ENCODE measurements at places on chromosomes 5 and 9.

DNA sequence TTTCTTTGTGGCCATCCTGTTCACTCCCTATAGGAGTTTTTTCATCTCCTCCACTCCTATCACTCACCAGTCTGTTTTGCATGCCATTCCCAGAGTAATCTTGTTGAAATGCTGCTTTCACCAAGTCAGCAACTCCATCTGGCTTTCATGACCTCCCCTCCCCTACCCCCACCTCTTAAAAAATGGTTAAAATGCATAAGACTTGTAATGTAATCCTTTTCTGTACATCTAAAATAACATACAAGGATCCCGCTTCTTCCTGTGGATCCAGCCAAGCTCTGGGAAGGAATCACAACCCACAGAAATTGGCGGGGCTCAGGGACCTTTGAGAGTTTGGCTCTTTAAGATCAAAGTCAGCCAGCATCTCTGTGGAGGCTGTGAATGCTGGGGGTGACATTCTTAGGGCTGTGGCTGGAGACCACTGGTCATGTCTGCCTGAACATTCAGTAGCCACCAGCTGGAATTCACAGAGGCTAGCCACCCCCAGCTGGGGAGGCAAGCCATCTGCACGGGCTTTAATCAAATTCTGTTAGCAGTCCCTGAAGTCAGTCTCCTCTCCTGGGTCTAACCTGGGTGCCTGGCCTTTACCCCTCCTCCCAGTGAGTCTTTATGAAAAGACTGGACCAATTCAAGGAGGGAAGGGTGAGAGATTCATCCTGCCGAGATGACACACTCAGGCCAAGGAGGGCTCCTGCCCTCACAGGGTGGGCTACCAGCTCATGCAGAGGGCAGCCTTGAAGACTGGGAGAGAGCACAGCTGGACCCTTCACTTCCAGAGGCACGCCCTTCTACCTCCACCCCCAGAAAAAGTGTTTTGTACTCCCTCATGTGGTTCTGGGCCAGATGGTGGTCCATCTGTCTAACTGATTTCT is 132.9 kb downstream of the LIFR start:
- DNase-seq, result no peak

GRCh38 chr5:69276422-69277174 is 41.9 kb downstream of the CDK7 start:
- DNase-seq, result no peak

- DNase-seq, result no peak
Measured at GRCh38 chr5:74017786-74018211, 391.8 kb downstream of the ARHGEF28 start.

- DNase-seq, result no peak
Measured at GRCh38 chr9:17519761-17520160, 59.1 kb upstream of the SH3GL2 start.

DNA sequence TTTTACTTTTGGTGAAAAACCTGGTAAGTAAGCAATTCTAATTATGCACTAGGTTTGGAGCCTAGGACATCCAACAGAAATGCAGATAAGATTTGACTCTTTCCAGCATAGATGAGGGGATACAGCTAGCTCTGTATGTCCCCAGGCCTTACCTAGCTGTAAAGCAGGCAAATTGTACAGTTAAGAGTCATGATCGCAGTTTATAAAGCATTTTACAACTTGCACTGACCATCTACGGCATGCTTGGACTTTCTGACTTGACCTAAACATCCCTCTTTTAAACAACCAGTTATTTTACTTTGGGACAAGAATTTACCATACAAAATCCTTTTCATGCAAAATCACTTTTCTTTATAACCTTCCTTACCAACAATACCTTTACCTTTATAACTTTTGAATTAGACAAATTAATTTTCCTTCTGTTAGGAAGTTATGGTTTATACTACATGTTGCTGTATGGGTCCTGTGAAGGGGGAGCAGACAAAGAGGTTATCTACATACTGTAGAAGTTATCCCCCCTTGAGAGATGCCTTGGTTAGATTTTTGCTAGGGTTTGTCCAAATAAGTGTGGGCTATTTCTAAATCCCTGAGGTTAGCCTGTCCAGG is 36.8 kb downstream of the FGD3 start:
- no peak for DNase-seq
